Activated T-cell treated with anti-CD3 and anti-CD28 coated beads, Interleukin-2, amount 50 U/mL, for 4 hours (primary cell): ENCODE measurements at places on chromosomes 6 and 20. TPM values are rescaled to one million over a fixed set of nuclear protein-coding genes. Genes with fewer than 3 reads are reported as not detected.

- no peak for DNase-seq
These were observed 220.7 kb downstream of the UST start for GRCh38 chr6:148967541-148967956.

Gene UCKL1
- 48.8 TPM for total RNA-seq

Gene CYP24A1
- total RNA-seq = not detected

GRCh38 chr6:148851683-148852556 is 105.1 kb downstream of the UST start:
- no peak for DNase-seq

DNA sequence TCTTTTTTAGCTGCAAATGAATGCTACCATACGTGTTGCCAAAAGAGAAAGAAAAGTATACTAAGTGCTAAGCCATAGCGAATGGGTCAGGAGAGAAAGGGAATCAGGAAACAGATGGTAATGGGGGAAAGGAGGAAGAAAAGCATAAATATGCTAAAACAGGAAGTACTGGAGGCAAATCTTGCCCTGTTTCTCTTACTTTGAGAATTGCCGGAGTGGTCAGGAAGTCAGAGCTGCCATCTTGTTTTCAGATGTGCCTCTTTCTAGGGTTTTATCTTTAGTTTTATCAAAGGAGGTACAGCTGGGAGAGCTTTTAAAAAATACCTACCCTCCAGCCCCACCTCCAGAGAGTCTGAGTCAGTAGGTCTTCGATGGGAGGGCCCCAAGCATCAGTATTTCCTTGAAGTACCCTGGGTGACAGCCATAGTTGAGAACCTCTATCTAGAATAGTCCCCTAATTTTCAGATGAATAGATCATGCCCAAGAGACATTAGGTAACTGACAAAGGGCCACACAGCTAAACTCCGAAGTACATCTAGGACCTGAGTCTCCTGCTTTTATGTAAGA is 193.3 kb downstream of the CLIC5 start:
- DNase-seq = no peak

Gene TNFRSF6B
- total RNA-seq = not detected

- DNase-seq = no peak
These were observed 662.8 kb downstream of the TBC1D32 start for GRCh38 chr6:120671519-120671918.

Gene SLC22A23
- total RNA-seq = 1.2 TPM

Gene RAD21L1
- total RNA-seq = not detected

GRCh38 chr6:112232845-112233256 is 21.5 kb downstream of the LAMA4 start:
- DNase-seq = no peak

- DNase-seq = no peak
These were observed 520.9 kb downstream of the HTR1B start for GRCh38 chr6:76942203-76942966.

Gene CFB
- total RNA-seq = 1.4 TPM

Gene TREM2
- total RNA-seq = not detected

Gene OTOR
- not detected for total RNA-seq

- no peak for DNase-seq
These were observed 669.2 kb downstream of the PRKN start for GRCh38 chr6:162058281-162058875.

DNA sequence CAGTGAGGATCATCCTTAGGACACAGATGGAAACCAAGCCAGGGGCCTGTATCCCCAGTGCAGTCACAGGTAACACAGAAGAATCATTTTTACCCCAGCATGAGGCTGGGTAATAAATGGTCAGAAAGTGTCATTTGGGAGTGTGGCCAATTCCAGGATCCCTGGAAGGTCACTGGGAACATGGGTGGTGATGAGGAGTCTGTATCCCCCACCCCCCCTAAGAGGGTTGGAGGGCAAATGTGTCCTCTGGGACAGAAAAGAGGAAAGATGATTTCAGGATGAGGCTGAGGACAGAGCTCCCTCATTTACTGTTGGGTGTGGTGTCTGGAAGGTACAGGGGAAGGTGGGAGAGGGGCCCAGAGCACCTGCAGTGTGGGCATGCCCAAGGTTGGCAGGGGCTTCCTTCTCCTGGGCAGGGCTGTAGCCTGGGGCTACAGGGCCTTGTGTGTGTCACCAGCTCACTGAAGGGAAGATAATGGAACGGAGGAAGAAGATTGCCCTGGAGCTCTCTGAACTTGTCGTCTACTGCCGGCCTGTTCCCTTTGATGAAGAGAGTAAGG is 34.5 kb downstream of the PLCG1 start:
- DNase-seq = peak; percentile 2

DNA sequence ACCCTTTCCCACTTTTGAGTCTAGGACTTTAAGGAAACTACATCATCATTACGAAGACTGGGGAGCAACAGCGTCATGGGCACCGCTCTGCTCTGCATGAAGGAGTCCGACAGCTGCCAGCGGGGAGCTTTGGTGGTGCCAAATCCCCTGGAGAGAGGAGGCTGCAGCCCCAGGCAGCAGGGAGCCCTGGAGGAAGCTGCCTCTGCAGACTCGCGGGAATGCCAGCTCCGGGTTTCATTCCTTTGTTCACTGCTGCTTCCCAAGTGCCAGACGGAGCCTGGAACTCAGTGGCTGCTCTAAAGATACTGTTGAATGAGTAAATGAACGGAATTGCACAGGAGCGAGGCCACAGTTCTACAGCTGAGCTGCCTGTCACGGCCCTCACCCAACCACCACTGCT is 196.5 kb upstream of the THBS2 start:
- DNase-seq = no peak

DNA sequence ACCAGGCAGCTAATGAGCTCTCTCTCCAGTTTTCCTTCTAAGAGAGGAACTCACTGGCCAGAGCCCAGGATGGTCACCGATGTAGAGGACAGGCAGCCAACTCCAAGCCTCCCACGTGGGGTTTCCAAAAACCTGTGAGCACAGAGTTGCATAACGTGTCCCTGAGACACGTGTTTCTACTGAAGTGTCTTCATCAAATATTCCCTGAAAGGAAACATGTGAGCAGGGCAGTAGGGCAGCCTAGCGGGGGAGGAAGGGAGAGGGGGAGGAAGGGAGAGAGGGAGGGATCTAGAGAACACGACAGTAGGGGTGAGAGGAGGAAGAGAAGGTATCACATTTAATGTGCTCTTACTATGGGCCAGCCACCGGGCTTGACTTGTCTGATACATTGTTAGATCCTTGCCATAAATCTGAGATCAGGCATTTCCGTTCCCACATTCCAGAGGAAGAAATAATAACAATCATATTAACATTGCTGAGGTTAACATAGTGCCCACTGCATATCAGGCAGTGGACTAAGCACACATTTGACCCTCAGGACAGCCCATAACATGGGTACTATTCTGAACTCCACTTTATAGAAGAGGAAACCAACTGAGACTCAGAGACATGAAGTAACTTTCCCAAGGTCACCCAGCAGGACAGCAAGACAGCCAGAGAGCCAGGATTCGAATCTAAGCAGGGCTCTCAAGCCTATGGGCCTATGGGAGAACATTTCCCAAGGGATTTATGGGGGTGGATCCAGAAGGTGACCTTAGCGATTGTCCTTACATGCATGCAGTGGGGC is 4.5 kb upstream of the SYS1 start:
- no peak for DNase-seq

Gene OPRM1
- not detected for total RNA-seq
